PC-3 (cell line): ENCODE measurements at places on chromosomes 1 and 21. TPM values are rescaled to one million over a fixed set of nuclear protein-coding genes. Genes with fewer than 3 reads are reported as not detected.

The LRIG2 gene
- total RNA-seq: 6.1 and 8.4 TPM in 2 replicates

The SLAMF8 gene
- total RNA-seq: not detected in 2 replicates

The AADACL4 gene
- not detected in 2 replicates for total RNA-seq

The CHI3L1 gene
- total RNA-seq: not detected in 2 replicates

The TENT5C gene
- 2.2 and 2.4 TPM in 2 replicates for total RNA-seq

The MATN1 gene
- 0.63 TPM in 1 of 2 replicates, not detected in the other for total RNA-seq

The DMBX1 gene
- 1.7 and 2.4 TPM in 2 replicates for total RNA-seq

The LCE1A gene
- total RNA-seq: not detected in 2 replicates

The PLA2G2C gene
- total RNA-seq: 0.12 TPM in 1 of 2 replicates, not detected in the other

GRCh38 chr1:164609089-164609488 is 50.1 kb downstream of the PBX1 start:
- no peaks in the 10 kb centered on the region for H3K36me3 ChIP-seq
- no peak overlapping the region for H3K4me3 ChIP-seq
- H3K4me1 ChIP-seq: peaks cover 36% of the 10 kb centered on the region

DNA sequence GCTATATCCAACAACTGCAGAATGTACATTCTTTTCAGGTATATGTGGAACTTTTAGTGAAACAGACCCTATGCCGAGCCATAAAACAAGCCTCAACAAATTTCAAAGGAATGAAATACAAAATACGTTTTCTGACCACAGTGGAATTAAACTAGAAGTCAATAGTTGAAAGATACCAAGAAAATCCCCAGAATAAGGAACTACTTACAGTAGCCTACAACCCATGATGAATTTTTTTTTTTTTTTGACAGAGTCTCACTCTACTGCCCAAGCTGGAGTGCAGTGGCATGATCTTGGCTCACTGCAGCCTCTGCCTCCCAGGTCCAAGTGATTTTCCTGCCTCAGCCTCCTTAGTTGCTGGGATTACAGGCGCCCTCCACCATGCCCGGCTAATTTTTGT is 83.4 kb downstream of the RUNX3 start:
- no peaks in the 10 kb centered on the region for H3K27me3 ChIP-seq
- H3K27ac ChIP-seq: no peak overlapping the region
- no peak overlapping the region for H3K4me3 ChIP-seq
- no peak for DNase-seq

- DNase-seq: peak; percentile 89
- H3K27ac ChIP-seq: no peak overlapping the region
- no peaks in the 10 kb centered on the region for H3K36me3 ChIP-seq
These were observed 3.9 kb upstream of the PGLYRP4 start for GRCh38 chr1:153352523-153352922.

DNA sequence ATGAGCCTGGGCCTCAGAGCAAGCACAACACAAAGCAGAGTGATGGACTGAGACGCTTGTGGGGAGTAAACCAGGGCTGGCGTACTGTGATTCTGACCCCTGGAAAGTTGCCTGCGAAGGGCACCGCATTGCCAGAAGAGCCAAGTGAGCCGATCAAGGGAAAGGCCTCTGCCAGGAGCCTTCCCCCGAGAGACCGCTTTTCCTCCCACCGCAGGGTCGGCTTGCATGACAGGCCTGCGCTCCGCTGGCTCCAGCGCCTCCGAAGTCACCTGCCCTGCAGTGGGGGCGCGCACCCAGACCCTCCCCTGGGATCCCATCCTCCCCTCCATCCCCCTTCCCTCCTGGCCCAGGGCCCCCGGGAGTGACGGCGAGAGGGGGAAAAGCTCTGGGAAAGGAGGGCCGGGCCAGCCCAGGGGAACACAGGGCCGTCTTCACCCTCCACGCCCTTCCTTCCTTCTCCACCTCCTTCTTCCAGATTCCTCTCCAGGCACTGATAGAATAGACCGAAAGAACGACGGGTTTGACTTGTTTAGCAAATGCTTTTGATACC is 165.0 kb downstream of the TRIM33 start:
- no peaks in the 10 kb centered on the region for H3K27me3 ChIP-seq
- DNase-seq: no peak
- H3K4me1 ChIP-seq: peaks cover 18% of the 10 kb centered on the region; the same call in 1 of the 2 replicates
- peak overlapping the region; percentile 73 for H3K4me3 ChIP-seq
- H3K36me3 ChIP-seq: no peaks in the 10 kb centered on the region

- no peak overlapping the region for H3K27ac ChIP-seq
- peaks cover 10% of the 10 kb centered on the region for H3K4me1 ChIP-seq
- H3K4me3 ChIP-seq: no peak overlapping the region
- no peak for DNase-seq
- H3K36me3 ChIP-seq: no peaks in the 10 kb centered on the region
These were observed 27.6 kb upstream of the SLC16A1 start for GRCh38 chr1:112983537-112984131.

GRCh38 chr1:228347181-228347580 is 59.5 kb downstream of the TRIM11 start:
- H3K27me3 ChIP-seq: no peaks in the 10 kb centered on the region
- peaks cover 6% of the 10 kb centered on the region; the same call in 1 of the 2 replicates for H3K36me3 ChIP-seq
- no peak for DNase-seq
- H3K27ac ChIP-seq: no peak overlapping the region
- no peak overlapping the region for H3K4me3 ChIP-seq

DNA sequence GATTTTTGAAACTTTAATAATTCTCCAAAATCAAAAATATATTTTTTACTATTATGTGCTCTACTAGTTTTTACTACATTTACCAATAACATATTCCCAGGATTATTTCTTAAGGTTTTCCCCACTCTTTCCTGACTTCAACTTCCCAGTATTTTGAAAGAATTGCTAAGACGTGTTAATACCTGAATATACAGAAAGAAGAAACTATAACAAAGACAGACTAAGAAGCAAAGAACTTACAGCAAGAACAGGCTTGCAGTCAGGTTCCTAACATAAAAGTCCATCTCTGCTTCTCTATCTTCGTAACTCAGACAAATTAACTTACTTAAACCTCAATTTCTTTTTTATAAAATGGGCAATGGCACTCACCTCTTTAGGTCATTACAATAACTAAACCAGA is 63.2 kb downstream of the SRSF11 start:
- H3K4me3 ChIP-seq: no peak overlapping the region
- no peaks in the 10 kb centered on the region for H3K4me1 ChIP-seq

GRCh38 chr1:12496154-12496961 is 121.7 kb downstream of the DHRS3 start:
- 0 out of 2 replicates have a peak, but pooled peaks cover 10% of the 10 kb centered on the region for H3K36me3 ChIP-seq
- no peak overlapping the region for H3K4me3 ChIP-seq
- H3K4me1 ChIP-seq: peaks cover 7% of the 10 kb centered on the region
- no peaks in the 10 kb centered on the region for H3K27me3 ChIP-seq

DNA sequence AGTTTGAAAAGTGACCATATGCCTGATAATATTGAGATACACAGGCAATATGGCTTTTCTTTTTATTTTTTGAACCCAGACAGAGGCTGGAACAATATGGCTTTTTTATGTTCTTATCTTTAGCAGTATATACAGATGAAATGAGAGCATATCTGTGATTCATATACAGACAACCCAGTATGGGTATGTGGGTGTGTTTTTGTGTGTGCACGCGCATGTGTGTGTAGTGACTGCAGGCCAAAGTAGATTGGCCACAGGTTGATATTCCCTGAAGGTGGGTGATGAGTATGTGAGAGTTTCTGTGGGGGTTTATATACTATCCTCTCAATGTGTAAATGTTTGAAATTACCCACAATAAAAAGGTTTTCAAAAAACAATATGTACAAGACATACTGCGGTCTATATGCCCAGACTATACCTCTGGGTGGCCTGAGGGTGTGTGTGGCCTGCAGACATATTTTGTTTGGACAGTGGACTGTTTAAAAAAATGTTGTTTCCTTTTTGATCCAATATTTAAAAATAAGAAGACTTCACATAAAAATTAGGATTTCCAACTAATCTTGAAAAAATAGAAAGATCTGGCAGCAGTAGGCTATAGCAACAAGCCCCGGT is 26.3 kb upstream of the TIAM1 start:
- H3K27ac ChIP-seq: no peak overlapping the region
- peaks cover 21% of the 10 kb centered on the region for H3K4me1 ChIP-seq
- H3K27me3 ChIP-seq: no peaks in the 10 kb centered on the region
- no peak for DNase-seq

DNA sequence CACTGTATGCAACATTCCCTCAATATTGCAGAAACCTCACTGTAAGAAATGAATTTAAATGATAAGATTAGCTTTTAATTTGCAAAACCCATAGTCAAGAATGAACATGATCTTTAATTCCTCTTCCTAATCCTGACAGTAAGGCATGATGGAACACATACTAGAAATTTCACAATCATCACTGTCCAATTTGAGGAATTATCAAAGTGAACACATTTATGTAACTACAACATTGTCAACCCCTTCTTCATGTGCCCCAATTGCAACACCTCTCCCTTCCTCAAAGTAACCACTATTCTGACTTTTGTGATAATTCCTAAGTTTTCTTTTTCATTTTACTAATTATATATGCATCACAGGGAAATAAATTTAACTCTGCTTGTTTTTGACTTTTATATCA is 103.1 kb downstream of the LHX8 start:
- DNase-seq: no peak
- peaks cover 21% of the 10 kb centered on the region for H3K27me3 ChIP-seq
- H3K36me3 ChIP-seq: no peaks in the 10 kb centered on the region
- no peaks in the 10 kb centered on the region for H3K4me1 ChIP-seq

DNA sequence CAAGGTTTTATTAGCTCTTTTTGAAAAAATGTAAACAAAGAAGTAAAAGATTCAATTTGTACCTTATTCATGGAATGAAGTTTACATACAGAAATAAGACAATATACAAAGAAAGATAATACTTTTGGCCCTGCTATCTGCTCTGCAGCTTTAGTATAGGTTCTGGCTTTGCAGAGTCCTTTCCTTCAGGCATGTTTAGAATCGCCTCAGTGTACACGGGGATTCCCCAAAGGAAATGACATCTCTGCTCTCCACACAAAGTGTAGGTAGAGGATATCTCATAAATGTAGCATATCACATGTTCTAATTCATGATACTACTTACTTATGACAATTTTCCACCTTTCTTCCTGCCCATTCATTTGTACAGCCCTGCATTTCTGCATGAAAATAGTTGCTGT is 222.6 kb upstream of the DPYD start:
- H3K36me3 ChIP-seq: no peaks in the 10 kb centered on the region
- no peak overlapping the region for H3K4me3 ChIP-seq
- H3K4me1 ChIP-seq: no peaks in the 10 kb centered on the region

DNA sequence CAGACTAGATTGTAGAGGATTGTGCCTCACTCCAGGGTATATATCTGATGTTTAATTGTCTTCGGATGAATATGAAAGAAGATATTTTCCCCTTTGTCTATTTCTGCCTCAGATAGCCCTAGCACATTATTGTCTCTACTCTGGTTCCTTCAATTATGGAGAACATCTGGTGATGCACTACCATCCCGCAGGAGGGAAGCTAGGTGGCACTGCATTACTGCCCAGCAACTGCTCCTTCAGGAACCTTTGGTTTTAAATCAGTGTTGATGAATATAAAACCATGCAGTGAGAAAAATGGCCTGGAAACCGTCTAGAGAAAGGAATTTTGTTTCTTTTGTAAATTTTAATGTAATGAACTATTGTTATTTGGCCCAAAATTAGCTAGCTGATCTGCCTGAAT is 68.5 kb downstream of the GPR88 start:
- H3K36me3 ChIP-seq: no peaks in the 10 kb centered on the region
- no peaks in the 10 kb centered on the region for H3K4me1 ChIP-seq
- no peak overlapping the region for H3K27ac ChIP-seq

GRCh38 chr1:221573756-221574155 is 168.1 kb downstream of the DUSP10 start:
- peaks cover 14% of the 10 kb centered on the region for H3K4me1 ChIP-seq
- no peaks in the 10 kb centered on the region for H3K27me3 ChIP-seq
- no peak for DNase-seq
- no peak overlapping the region for H3K4me3 ChIP-seq

DNA sequence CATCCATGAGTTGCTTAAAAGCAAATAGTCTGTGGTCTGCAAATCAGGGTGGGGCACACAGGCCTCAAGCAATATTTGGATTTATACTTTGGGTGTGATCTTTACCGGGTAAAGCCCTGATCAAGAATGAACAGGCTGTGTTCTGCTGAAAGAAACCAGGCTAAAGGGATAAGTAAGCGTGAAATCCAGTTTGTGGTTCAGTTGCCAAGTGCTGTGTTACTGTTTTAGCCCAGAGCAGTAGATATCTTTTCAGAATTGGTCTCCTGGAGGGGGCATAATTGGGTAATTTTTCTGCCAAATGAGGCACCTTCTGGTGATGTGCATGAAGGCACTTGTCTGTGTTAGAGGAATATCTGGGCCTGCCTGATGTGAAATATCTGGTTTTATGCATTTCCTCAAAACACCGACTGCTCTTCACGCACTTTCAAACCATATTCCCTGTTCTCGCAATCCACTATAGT is 21.4 kb downstream of the AIM2 start:
- H3K36me3 ChIP-seq: no peaks in the 10 kb centered on the region
- no peak overlapping the region for H3K27ac ChIP-seq
- H3K4me3 ChIP-seq: no peak overlapping the region
- DNase-seq: no peak

DNA sequence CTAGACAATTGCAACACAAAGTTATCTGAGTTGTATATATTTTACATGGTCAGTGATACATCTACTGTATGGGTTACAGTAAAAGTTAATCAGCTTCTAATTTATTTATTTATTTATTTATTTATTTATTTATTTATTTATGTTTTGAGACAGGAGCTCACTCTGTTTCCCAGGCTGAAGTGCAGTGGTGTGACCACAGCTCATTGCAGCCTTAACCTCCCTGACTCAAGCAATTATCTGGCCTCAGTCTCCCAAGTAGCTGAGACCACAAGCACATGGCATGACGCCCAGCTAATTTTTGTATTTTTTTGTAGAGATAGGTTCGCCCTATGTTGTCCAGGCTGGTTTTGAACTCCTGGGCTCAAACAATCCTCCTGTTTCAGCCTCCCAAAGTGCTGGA is 241.6 kb downstream of the PTPRC start:
- peaks cover 13% of the 10 kb centered on the region for H3K4me1 ChIP-seq
- peak overlapping the region; percentile 79 for H3K27ac ChIP-seq
- DNase-seq: no peak
- no peak overlapping the region for H3K4me3 ChIP-seq
- no peaks in the 10 kb centered on the region for H3K27me3 ChIP-seq

DNA sequence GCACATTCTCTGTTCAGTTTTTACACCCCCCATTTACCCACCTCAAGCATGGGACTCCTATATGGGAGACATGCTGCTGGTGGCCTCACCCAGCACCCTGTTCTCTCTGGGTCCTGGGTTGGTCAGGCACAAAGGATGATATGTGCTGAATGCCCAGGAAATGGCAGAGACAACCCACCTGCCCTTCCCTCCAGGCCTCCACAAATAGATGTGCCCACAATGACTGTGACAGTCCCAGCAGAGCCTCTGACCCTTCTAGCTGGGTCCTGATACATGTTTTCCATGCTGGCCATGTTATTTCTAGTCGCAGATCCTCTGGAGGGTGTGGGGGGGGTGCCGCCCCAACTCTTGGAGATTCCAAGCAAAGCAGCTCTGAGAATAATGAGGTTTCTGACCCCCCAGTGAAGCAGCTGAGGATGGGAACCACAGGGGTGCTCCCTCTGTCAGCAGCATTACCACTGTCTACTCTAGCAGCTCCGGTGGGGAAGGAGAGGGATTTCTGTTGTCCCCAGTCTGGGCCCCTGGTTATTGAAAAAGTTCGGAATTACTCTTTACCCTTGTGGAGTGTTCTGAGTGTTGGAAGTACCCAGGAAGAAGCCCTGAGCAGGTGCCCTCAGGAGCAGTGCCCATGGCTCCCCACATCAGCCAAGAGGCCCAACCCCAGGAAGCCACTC is 1.2 kb upstream of the CCDC28B start:
- no peak overlapping the region for H3K4me3 ChIP-seq
- H3K27ac ChIP-seq: no peak overlapping the region
- no peak for DNase-seq
- H3K27me3 ChIP-seq: no peaks in the 10 kb centered on the region
